ENCODE measurements at places on chromosomes 2 and 18.

DNA sequence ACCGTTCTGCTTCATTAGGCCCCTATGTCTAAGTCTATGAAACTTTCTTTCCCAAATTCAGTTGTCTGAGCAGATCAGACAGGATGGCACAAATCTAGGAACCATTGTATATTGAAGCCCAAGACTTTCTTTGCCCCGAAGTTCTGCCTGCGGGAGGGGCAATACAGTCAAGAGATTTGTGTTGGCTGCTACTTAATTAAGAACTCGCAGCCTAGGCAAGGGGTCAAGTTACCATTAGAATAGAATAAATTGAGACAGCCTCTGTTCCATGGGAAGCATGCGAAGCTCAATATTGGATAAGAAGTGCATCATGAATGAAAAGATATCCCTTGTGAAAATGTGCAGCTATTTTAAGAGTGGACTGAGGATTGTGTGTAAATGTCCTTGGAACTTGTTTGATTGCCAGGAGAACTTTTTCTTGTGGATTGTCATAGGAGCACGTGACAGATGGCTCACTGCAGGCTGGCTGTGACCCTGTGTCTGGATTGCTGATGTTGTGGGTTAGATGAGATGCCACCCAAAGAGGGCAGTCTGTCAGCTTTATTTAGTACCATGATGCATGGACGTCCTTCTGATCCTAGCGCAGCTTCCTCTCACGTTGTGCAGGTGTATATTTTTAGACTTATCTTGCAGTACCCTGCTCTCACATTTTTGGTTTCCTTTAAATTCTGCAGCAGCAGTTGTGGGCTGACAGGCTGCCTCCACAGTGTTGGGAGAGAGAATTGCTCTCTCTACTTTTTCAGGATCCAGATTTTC is 30.9 kb downstream of the HAUS1 start:
- no peak for DNase-seq

- DNase-seq = no peak
Measured at GRCh38 chr2:231707625-231707926, 749 bp upstream of the PTMA start.

- DNase-seq = no peak
Measured at GRCh38 chr2:57733956-57734355, 312.6 kb upstream of the VRK2 start.

- DNase-seq = peak; percentile 99
Measured at GRCh38 chr2:240584486-240585031, 2.0 kb upstream of the CAPN10 start.

- no peak for DNase-seq
Measured at GRCh38 chr18:40018266-40018665, 1936.8 kb upstream of the PIK3C3 start.

- DNase-seq = no peak
Measured at GRCh38 chr2:182951948-182952663, 85.7 kb upstream of the FRZB start.

Measured in GF-D8 (cell line).